Prostate gland (tissue), 2 donors: ENCODE measurements at places on chromosomes 11 and 22.
A peak's percentile ranks its signal among the peaks of the same experiment; 100 is the strongest.

DNA sequence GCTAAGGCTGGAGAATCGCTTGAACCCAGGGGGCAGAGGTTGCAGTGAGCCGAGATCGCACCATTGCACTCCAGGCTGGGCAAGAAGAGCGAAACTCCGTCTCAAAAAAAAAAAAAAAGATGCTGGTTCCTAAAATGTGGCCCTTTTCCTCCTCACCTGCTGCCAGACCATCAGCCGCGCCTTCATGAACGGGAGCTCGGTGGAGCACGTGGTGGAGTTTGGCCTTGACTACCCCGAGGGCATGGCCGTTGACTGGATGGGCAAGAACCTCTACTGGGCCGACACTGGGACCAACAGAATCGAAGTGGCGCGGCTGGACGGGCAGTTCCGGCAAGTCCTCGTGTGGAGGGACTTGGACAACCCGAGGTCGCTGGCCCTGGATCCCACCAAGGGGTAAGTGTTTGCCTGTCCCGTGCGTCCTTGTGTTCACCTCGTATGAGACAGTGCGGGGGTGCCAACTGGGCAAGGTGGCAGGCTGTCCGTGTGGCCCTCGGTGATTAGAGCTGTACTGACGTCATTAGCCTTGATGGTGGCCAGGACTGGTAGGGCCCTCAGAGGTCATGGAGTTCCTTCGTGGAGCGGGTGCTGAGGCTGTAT lies 50.7 kb upstream of the PPP6R3 start:
- no peak for DNase-seq
- no peak overlapping the region for H3K4me3 ChIP-seq
- H3K27ac ChIP-seq = no peak overlapping the region
- H3K4me1 ChIP-seq = peaks cover 9% of the 10 kb centered on the region
- no peaks in the 10 kb centered on the region for H3K27me3 ChIP-seq

- no peak overlapping the region for H3K4me3 ChIP-seq
- H3K36me3 ChIP-seq = no peaks in the 10 kb centered on the region
- H3K27me3 ChIP-seq = no peaks in the 10 kb centered on the region
- H3K27ac ChIP-seq = no peak overlapping the region
Measured at GRCh38 chr11:1507381-1508140, 21.0 kb upstream of the MOB2 start.

- no peaks in the 10 kb centered on the region for H3K27me3 ChIP-seq
- H3K27ac ChIP-seq = no peak overlapping the region
- no peaks in the 10 kb centered on the region for H3K36me3 ChIP-seq
Measured at GRCh38 chr11:64276653-64277431, 7.6 kb downstream of the BAD start.

- H3K27ac ChIP-seq = no peak overlapping the region
- H3K36me3 ChIP-seq = no peaks in the 10 kb centered on the region
- no peak overlapping the region for H3K4me3 ChIP-seq
- no peaks in the 10 kb centered on the region for H3K27me3 ChIP-seq
Measured at GRCh38 chr11:46898396-46899095, 19.8 kb downstream of the LRP4 start.

DNA sequence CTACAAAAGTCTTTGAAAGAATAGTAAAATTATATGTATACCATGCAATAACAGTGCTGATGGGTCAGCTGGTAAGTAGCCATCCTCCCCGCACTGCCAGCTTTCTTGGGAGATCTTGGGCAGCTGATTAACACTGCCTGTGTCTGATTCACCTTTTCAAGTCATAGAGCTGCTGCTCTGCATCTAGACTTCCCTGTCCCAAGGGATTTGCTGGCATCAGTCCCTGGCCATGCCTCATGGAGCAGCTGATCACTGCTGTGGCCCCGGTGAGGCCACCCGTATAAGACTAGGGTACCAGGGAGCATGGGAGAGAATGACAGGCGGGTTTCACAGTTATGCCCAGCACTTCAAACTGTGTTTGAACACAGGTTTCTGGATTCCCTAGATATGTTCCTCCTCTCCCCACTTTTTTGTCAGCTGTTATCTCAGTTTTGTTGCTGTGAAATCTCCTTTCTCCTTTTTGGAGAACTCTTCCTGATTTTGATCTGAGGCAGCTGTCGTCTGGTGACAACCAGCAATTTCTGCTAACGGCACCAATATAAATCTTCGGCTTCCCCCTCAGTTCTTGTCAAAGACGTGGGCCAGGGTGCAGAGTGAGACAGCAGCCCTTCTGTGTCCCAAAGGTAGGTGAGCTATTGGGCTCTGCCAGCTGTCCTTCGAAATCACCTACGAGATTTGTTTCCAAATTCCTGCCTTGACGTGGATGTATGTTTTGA lies 438.9 kb downstream of the NTM start:
- no peak overlapping the region for H3K27ac ChIP-seq
- no peak for DNase-seq
- H3K36me3 ChIP-seq = no peaks in the 10 kb centered on the region
- no peaks in the 10 kb centered on the region for H3K4me1 ChIP-seq
- H3K4me3 ChIP-seq = no peak overlapping the region

GRCh38 chr22:17684245-17684644 lies 45.7 kb downstream of the BCL2L13 start:
- H3K27ac ChIP-seq = no peak overlapping the region
- DNase-seq = no peak
- no peaks in the 10 kb centered on the region for H3K4me1 ChIP-seq
- no peaks in the 10 kb centered on the region for H3K27me3 ChIP-seq
- H3K4me3 ChIP-seq = no peak overlapping the region

GRCh38 chr11:66768818-66769217 lies 39.8 kb upstream of the SPTBN2 start:
- H3K36me3 ChIP-seq = no peaks in the 10 kb centered on the region
- H3K4me3 ChIP-seq = no peak overlapping the region
- no peak for DNase-seq
- H3K27me3 ChIP-seq = no peaks in the 10 kb centered on the region

GRCh38 chr11:60717956-60718355 lies 6.6 kb upstream of the MS4A18 start:
- H3K36me3 ChIP-seq = no peaks in the 10 kb centered on the region
- no peaks in the 10 kb centered on the region for H3K4me1 ChIP-seq
- H3K4me3 ChIP-seq = no peak overlapping the region
- no peak overlapping the region for H3K27ac ChIP-seq
- DNase-seq = no peak
- H3K27me3 ChIP-seq = no peaks in the 10 kb centered on the region

DNA sequence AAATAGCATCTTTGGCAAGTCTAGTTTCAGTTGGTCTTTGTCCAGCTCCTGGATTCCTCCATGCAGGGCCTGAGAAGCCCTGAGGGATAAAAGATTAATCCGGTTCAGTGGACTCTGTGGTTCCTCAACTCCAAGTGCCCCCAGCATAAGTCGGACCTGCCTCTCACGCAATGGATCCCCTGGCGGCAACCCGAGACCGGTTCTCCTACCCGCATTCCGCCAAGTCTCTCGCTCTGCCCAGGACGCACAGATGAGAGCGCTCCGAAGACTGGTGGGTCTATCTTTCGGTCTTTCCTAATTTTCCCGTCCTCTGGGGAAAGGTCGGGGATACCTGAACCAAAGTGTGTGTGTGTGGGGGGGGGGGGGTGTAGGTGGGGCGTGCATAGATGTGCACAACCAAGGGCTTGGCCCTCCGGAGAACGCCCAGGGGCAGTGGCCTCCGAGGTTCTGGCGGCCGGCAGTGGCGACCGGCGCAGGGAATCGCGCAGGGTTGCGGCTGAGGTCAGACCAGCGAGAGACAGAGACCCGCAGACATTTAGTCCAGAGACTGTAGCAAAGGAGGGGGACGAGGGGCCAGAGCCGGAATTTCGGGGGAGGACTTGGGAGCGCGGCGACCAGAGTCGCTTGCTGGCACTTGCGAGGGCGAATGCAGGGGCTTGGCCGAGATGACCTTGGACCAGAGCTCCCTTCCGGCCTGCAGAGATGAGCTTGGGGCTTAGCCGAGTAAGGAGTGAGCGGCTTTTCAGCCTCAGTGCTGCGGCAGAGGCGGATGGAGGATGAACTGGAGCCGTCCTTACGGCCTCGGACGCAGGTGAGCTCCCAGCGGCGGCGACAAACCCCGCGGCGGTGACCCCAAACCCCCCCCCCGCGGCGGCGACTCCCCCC lies 712 bp upstream of the SLC2A11 start:
- peak overlapping the region; percentile 45 for H3K4me3 ChIP-seq
- H3K27ac ChIP-seq = peak overlapping the region; percentile 87
- DNase-seq = peak; percentile 42
- H3K36me3 ChIP-seq = no peaks in the 10 kb centered on the region
- H3K4me1 ChIP-seq = no peaks in the 10 kb centered on the region
- H3K27me3 ChIP-seq = no peaks in the 10 kb centered on the region
